ENCODE measurements at places on chromosomes 12 and 14.
A peak's percentile ranks its signal among the peaks of the same experiment; 100 is the strongest.

- H3K27ac ChIP-seq = no peak overlapping the region
- H3K36me3 ChIP-seq = no peaks in the 10 kb centered on the region
- DNase-seq = no peak
- no peaks in the 10 kb centered on the region for H3K4me1 ChIP-seq
These were observed 83.5 kb downstream of the SLC25A47 start for GRCh38 chr14:100406505-100407131.

- no peaks in the 10 kb centered on the region for H3K4me1 ChIP-seq
- no peak overlapping the region for H3K4me3 ChIP-seq
- DNase-seq = no peak
- H3K27me3 ChIP-seq = no peaks in the 10 kb centered on the region
These were observed 455.1 kb downstream of the BTG1 start for GRCh38 chr12:91690531-91690930.

GRCh38 chr14:58730792-58731464, 93.2 kb downstream of the DACT1 start:
- H3K4me3 ChIP-seq = no peak overlapping the region
- H3K27ac ChIP-seq = peak overlapping the region; percentile 48
- no peak for DNase-seq
- no peaks in the 10 kb centered on the region for H3K4me1 ChIP-seq
- H3K36me3 ChIP-seq = no peaks in the 10 kb centered on the region
- no peaks in the 10 kb centered on the region for H3K27me3 ChIP-seq

DNA sequence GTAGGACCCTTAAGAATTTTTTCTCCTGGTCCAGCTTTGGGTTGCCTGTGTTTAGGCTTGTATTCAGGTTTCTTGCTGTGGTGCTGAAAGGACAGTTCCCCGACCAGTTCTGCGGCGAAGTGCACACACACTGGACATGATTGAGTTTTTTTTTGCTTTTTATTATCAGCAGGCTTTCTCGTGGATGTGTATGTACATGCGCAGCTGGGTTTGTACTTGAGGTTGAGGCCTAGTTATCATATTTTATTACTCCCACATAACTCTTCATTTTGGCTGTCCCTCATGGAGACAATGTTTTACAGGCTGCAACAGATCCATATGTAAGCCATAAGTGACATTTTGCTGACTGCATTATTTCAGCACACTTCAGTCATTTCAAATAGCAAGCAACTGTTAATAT, 2.5 kb downstream of the SCN8A start:
- no peak for DNase-seq
- no peaks in the 10 kb centered on the region for H3K27me3 ChIP-seq
- H3K36me3 ChIP-seq = no peaks in the 10 kb centered on the region
- no peak overlapping the region for H3K4me3 ChIP-seq
- H3K4me1 ChIP-seq = no peaks in the 10 kb centered on the region
- H3K27ac ChIP-seq = no peak overlapping the region

GRCh38 chr12:28622406-28622805, 432.1 kb downstream of the CCDC91 start:
- no peak overlapping the region for H3K27ac ChIP-seq
- H3K36me3 ChIP-seq = no peaks in the 10 kb centered on the region
- no peak overlapping the region for H3K4me3 ChIP-seq
- H3K27me3 ChIP-seq = no peaks in the 10 kb centered on the region
- DNase-seq = no peak

DNA sequence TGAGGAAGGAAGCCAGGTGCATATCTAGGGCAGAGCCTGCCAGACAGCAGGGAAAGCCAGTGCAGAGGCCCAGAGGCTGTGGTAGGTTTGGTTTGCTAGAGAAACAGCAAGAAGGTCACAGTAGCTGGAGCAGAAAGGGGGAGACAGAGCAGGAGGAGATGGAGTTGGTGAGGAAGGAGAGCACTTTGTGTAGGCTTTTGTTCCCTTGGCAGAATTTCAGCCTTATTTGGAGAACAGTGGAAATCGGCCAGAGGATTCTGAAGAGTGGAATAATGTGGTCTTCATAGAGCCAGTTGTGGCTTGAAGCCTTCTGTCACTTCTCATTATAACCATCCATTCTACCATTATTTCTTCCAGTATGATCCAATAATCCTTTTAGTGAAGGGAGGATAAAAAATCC, 212.9 kb upstream of the FAR2 start:
- DNase-seq = no peak
- no peaks in the 10 kb centered on the region for H3K36me3 ChIP-seq
- no peaks in the 10 kb centered on the region for H3K4me1 ChIP-seq
- no peak overlapping the region for H3K27ac ChIP-seq
- no peaks in the 10 kb centered on the region for H3K27me3 ChIP-seq

DNA sequence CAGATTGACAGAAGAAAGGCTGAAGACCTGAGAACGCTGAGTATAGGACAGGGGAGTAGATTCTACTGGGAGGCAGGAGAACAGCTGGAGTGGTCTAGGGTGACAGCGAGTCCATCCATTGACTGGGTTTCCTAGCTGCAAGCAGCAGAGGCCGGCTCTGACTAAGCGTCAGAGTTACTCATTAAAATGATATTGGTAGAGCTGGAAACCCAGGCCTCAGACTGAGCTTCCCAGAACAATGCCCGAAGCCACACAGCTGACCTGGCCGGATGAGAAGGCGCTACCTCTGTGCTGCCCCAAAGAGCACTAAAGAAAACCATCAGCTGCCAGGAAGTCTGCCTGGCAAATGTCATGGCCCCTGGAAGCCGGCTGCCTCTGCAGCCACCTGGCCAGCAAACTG, 78.5 kb upstream of the FZD10 start:
- DNase-seq = no peak
- no peak overlapping the region for H3K27ac ChIP-seq
- no peaks in the 10 kb centered on the region for H3K27me3 ChIP-seq
- no peaks in the 10 kb centered on the region for H3K4me1 ChIP-seq

- no peaks in the 10 kb centered on the region for H3K27me3 ChIP-seq
- no peaks in the 10 kb centered on the region for H3K36me3 ChIP-seq
These were observed 307.8 kb downstream of the NOVA1 start for GRCh38 chr14:26289891-26290486.

- H3K27me3 ChIP-seq = peaks cover 2% of the 10 kb centered on the region
- no peak for DNase-seq
- H3K36me3 ChIP-seq = no peaks in the 10 kb centered on the region
- H3K4me1 ChIP-seq = no peaks in the 10 kb centered on the region
- H3K4me3 ChIP-seq = no peak overlapping the region
These were observed 15.3 kb upstream of the NRXN3 start for GRCh38 chr14:78154827-78155226.

DNA sequence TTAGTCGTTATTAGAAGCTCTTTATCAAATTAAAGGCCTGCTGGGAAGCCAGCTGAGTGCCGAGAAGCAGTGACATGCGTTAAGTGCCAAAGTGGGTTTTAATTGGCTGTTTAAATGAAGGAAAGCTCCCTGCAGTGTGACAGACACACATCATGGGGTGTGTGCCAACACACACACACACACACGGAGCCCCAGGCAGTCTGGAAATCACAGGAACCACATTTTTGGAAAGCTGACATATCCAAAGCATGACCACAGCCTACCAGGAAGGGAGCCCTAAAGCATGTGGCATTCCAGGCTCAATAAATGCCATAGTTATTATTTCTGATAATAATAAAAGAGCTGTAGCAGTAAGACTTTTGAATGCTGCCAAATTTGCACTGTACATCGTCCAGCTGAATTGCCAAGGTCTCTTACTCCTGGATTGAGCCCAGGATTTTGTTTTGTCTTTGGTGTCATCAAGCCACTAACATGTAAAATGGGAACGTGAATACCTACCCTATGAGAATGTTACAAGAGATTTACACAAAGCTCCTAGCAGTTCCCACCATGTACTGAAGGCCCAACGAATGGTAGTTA, 135.1 kb downstream of the TMEM30B start:
- peak overlapping the region; percentile 73 for H3K27ac ChIP-seq
- no peaks in the 10 kb centered on the region for H3K36me3 ChIP-seq
- H3K27me3 ChIP-seq = no peaks in the 10 kb centered on the region
- peaks cover 54% of the 10 kb centered on the region for H3K4me1 ChIP-seq
- DNase-seq = no peak

DNA sequence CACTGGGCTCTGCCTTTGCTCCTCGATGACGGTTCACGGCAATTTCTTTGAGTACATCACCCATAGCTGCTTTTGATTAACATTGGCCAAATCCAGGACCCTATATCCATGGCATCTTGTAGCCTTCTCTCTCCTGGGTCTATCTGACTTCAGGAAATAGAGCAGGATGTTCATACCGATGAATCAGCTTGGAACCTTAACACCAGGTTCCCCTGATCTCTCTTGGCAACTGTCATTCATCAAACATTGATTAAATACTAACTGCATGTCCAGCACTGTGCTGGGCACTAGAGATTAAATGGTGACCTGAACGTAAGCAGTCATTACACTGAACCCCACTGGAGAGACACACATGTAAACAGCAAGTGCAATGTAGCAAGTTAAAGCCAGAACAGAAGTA, 77.0 kb upstream of the MED13L start:
- H3K36me3 ChIP-seq = no peaks in the 10 kb centered on the region
- no peaks in the 10 kb centered on the region for H3K27me3 ChIP-seq
- H3K4me1 ChIP-seq = peaks cover 5% of the 10 kb centered on the region
- H3K27ac ChIP-seq = no peak overlapping the region

GRCh38 chr12:63802012-63802608, 22.4 kb downstream of the RXYLT1 start:
- DNase-seq = no peak
- no peaks in the 10 kb centered on the region for H3K27me3 ChIP-seq
- H3K4me1 ChIP-seq = no peaks in the 10 kb centered on the region
- H3K27ac ChIP-seq = no peak overlapping the region
- H3K36me3 ChIP-seq = peaks cover 19% of the 10 kb centered on the region

DNA sequence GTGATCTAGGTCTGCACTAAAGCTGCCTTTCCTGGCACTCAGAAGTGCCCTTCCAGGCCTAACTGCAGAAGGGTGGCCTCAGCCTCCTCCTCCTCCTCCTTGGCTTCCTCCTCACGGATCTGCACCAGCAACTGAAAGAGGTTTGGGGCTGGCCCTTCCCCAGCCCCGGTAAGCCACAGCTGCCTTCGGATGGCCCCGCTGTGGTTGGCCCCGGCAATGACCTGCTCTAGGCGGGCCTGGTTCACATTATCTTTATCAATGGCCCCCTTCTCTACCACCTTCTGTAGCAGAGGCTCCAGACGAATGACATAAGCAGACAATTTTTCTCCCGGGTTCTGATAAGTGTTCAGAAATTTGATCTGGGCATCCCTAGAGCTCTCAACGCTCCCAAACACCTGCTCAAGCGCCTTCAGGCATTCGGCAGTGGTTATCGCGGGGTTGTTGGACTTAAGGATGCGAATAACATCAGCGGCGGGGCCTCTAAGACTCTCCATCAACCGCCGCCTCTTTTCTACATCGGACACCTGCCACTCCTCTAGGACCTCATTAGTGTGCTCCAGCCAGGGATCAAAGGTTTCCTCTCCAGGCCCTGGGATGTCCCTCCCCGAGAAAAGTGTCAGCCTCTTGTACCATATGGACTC, 1.5 kb downstream of the PNMA1 start:
- peak overlapping the region; percentile 98 for H3K4me3 ChIP-seq
- no peaks in the 10 kb centered on the region for H3K27me3 ChIP-seq
- peaks cover 14% of the 10 kb centered on the region for H3K4me1 ChIP-seq
- H3K27ac ChIP-seq = peak overlapping the region; percentile 99
- no peak for DNase-seq

GRCh38 chr14:78282437-78282836, 112.3 kb downstream of the NRXN3 start:
- no peaks in the 10 kb centered on the region for H3K36me3 ChIP-seq
- H3K4me1 ChIP-seq = no peaks in the 10 kb centered on the region
- no peak overlapping the region for H3K4me3 ChIP-seq

DNA sequence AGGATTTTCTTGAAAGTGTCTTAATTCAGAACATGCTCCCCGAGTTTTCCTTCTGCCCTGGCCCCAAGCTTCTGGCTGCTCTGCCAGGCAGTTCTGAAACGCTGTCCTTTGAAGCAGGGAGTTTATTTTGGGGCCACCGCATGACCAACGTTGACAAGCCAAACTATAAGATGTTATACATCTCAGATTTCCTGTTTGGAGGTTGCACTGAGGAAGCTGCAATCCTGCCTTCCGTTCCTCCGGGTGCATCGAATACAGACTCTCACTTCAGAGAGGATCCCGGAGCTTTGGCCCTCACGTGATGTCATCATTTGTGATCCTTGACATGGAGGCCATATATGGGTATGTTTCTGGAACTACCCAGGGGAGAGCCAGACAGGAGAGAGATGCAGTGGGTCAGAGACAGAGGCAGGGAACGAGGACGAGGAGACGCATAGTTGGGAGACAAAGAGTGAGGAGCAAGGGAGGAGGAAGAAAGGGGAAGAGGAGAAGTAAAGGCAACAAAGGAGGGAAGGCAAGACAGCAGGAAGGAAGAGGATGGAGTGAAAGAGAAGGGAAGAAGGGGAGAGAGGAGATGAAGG, at the start of gene ASB2:
Gene ASB2 (minus strand): TSS at position 94 of the 581 bp plus-strand sequence. CDS start 12,031 bp downstream, outside the sequence.
- peak; percentile 41 for DNase-seq
- no peaks in the 10 kb centered on the region for H3K4me1 ChIP-seq
- H3K4me3 ChIP-seq = peak within 1 kb of the TSS; percentile 53
- H3K36me3 ChIP-seq = no peaks in the 10 kb centered on the region
- no peaks in the 10 kb centered on the region for H3K27me3 ChIP-seq
- H3K27ac ChIP-seq = peak within 1 kb of the TSS; percentile 89

DNA sequence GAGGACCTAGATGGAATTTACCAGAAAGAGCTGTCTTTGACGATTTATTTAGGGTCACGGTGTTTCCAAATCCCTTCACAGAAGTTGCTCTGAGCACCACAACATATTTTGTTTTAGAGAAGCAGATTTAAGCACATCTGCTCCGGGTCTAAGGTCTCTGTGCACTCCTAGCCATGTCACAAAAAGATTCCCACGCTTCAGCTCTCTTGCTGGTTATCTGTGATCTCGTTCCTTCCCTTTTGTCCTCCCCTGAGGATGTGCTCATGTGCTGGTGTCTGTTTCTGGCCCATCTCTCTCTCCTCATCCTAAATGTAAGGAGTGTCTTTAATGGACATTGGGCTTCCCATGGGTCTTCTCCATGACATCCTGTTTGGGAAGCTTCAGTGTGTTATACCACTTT, 53.7 kb upstream of the GNPNAT1 start:
- H3K4me1 ChIP-seq = no peaks in the 10 kb centered on the region
- H3K27me3 ChIP-seq = no peaks in the 10 kb centered on the region
- H3K36me3 ChIP-seq = no peaks in the 10 kb centered on the region

- H3K4me1 ChIP-seq = no peaks in the 10 kb centered on the region
- H3K27ac ChIP-seq = no peak overlapping the region
- no peaks in the 10 kb centered on the region for H3K27me3 ChIP-seq
- H3K4me3 ChIP-seq = no peak overlapping the region
- no peaks in the 10 kb centered on the region for H3K36me3 ChIP-seq
These were observed 55.0 kb upstream of the NELL2 start for GRCh38 chr12:44930972-44931600.

GRCh38 chr12:15956413-15957185, 45.5 kb downstream of the DERA start:
- H3K4me1 ChIP-seq = no peaks in the 10 kb centered on the region
- H3K27ac ChIP-seq = no peak overlapping the region
- no peaks in the 10 kb centered on the region for H3K27me3 ChIP-seq
- no peak overlapping the region for H3K4me3 ChIP-seq

Measured in tibial artery (tissue), 4 donors.